Spinal cord (tissue), 10 donors: ENCODE measurements at places on chromosomes 5 and 9. TPM values are rescaled to one million over a fixed set of nuclear protein-coding genes. Genes with fewer than 3 reads are reported as not detected.

DNA sequence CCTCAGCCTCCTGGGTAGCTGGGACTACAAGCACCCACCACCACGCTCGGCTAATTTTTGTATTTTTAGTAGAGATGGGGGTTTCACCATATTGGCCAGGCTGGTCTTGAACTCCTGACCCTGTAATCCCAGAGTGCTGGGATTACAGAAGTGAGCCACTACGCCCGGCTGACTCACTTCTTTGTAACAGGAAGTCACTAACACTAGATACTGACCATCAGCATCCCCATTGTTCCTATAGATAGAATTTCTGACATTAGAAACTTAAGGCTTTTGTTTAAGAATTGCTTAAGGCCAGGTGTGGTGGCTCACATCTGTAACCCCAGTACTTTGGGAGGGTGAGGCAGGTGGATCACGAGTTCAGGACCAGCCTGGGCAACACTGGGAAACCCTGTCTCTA, 42.2 kb downstream of the LEAP2 start:
- H3K27ac ChIP-seq, result no peak overlapping the region
- H3K4me1 ChIP-seq, result no peaks in the 10 kb centered on the region
- DNase-seq, result no peak
- H3K27me3 ChIP-seq, result no peaks in the 10 kb centered on the region
- no peak overlapping the region for H3K4me3 ChIP-seq

DNA sequence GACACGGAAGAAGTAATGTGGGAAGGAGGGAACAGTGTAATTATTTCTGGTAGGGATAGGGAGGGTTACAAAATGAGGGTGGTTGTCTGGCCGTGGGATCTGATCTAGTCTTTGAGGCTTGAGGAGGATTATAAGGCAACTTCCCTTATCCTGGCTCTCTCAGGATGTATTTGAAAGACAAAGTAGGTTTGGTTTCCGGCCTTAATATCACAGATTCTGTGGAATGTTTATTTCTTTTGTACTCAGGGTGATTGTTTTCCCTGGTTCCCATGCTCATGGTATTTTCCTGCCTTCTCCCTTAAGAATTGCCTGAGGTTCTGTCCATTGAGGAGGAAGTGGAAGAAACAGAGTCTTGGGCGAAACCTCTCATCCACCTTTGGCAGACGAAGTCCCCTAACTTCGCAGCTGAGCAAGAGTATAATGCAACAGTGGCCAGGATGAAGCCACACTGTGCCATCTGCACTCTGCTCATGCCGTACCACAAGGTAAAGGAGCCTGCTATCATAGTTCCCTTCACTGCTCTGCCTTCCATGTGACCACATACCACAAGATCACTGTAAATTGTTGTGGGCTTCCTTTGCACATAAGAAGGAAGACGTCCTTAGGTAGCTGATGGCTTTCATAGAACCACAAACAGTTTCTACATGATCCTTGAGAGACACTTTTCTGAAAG, 253.8 kb downstream of the KDM4C start:
- H3K4me1 ChIP-seq, result no peaks in the 10 kb centered on the region
- H3K36me3 ChIP-seq, result peaks cover 10% of the 10 kb centered on the region
- H3K4me3 ChIP-seq, result no peak overlapping the region
- H3K27ac ChIP-seq, result no peak overlapping the region
- no peaks in the 10 kb centered on the region for H3K27me3 ChIP-seq

DNA sequence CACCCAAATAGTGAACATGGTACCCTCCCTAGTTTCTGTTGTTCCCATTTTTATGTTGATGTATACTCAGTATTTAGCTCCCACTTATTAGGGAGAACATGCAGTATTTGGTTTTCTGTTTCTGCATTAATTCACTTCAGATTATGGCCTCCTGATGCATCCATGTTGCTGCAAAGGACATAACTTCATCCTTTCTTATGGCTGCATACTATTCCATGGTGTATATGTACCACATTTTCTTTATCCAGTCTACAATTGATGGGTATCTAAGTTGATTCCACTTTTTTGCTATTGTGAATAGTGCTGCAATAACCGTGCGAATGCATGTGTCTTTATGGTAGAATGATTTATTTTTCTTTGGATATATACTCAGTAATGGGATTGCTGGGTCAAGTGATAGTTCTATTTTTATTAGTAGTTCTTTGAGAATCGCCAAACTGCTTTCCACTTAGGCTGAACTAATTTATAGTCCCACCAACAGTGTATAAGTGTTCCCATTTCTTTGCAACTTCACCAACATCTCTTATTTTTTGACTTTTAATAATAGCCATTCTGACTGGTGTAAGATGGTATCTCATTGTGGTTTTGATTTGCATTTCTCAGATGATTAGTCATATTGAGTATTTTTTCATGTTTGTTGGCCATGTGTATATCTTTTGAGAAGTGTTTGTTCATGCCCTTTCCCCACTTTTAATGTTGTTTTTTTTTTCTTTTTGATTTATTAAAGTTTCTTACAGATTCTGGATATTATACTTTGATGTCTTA, 79.6 kb downstream of the SMIM15 start:
- H3K4me3 ChIP-seq, result no peak overlapping the region
- no peaks in the 10 kb centered on the region for H3K27me3 ChIP-seq
- no peaks in the 10 kb centered on the region for H3K36me3 ChIP-seq
- no peak overlapping the region for H3K27ac ChIP-seq

The CTXN3 gene
- total RNA-seq, result 21.4 TPM

DNA sequence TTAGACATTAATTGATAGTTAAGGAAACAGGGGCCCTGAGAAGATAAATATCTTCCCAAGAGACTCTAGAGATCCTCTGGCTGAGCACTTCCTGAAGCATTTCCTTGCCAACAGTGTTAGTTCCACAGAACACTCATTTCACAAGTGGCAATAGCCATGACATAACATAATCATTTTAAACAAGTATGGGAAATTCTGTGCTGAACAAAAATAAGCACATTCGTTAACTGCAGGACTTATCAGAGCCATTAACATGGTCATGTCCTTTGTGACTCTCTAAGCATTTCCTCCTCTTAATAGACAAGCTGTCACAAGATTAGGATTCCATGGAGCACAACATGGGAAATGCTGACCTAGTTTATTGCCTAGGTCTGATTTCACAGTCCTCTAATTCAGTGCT, 184.9 kb downstream of the SNX18 start:
- H3K27ac ChIP-seq, result no peak overlapping the region
- H3K4me1 ChIP-seq, result peaks cover 11% of the 10 kb centered on the region
- no peaks in the 10 kb centered on the region for H3K36me3 ChIP-seq
- H3K27me3 ChIP-seq, result no peaks in the 10 kb centered on the region
- no peak for DNase-seq
- H3K4me3 ChIP-seq, result no peak overlapping the region

GRCh38 chr9:92501671-92502393, 19.5 kb upstream of the ASPN start:
- no peaks in the 10 kb centered on the region for H3K27me3 ChIP-seq
- H3K27ac ChIP-seq, result no peak overlapping the region
- no peak for DNase-seq
- H3K36me3 ChIP-seq, result no peaks in the 10 kb centered on the region
- H3K4me3 ChIP-seq, result no peak overlapping the region

The MLANA gene
- total RNA-seq, result 0.20 TPM

The ROPN1L gene
- 10.2 TPM for total RNA-seq

DNA sequence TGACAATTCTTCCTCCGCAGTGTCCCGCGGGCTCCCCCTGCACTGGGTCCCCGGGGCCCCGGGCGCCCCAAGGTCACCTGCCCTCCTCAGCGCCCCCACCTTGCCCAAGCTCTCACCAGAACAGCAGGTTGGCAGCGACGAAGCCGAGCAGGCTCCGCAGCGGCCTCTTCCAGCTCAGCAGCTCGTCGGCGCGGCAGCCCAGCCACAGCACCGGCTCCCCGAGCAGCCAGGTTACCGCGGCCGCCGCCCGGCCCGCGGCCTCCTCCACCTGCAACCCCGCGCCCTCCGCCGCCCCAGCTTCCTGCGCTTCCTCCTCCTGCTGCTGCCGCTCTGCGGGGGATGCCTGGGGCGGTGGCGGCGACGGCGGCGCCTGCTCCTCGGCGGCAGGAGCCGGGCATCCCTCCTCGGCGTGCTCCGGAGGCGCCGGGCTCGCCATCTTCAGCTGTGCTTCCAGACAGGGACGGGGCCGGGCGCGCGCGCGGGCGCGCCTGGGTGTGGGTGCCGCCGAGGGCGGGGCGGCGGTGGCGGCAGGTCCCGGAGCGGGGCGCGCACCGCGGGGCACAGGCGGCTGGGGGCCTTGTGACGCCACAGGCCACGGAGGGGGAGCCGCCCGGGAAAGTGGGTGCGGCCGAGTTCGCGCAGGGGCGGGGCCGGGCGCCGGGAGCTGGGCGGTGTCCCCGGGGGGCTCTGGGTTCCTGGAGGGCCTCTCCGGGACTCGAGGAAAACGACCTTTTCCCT, at the start of gene RETREG1:
Gene RETREG1, minus strand, starts transcription at position 462 of the 738 bp plus-strand sequence. Its CDS starts 26 bp downstream, at position 436.
- H3K4me3 ChIP-seq, result peak within 1 kb of the TSS; percentile 78
- no peak within 1 kb of the TSS for H3K27ac ChIP-seq
- peaks cover 17% of the 10 kb centered on the region for H3K4me1 ChIP-seq
- no peaks in the 10 kb centered on the region for H3K36me3 ChIP-seq
- peak; percentile 78 for DNase-seq
- no peaks in the 10 kb centered on the region for H3K27me3 ChIP-seq

The RETREG1 gene
- total RNA-seq, result 120 TPM

The IL5 gene
- total RNA-seq, result not detected

The ZNF883 gene
- total RNA-seq, result 14.1 TPM

- H3K4me1 ChIP-seq, result peaks cover 6% of the 10 kb centered on the region
- no peak overlapping the region for H3K4me3 ChIP-seq
- H3K27ac ChIP-seq, result no peak overlapping the region
- DNase-seq, result no peak
- H3K27me3 ChIP-seq, result no peaks in the 10 kb centered on the region
- no peaks in the 10 kb centered on the region for H3K36me3 ChIP-seq
Observed at GRCh38 chr9:6686396-6686795, 40.9 kb upstream of the GLDC start.

DNA sequence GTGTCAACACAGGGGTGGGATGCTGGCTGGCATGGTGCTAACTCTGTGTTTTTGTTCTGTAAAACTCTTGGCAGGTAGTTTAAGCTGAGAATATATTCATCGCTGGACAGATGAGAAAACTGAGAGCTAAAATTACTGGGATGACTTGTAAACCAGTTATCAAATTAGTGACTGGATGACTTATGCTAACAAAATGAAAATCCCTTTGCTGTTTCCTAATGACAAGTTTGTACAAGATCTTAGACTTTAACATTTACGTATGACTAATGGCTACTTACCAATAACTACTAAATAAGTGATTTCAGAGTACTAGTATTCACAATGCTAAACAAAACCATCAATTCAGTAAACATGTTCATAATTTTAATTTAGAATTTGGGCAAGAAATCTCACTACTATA, 854.8 kb upstream of the ARRDC3 start:
- H3K27me3 ChIP-seq, result no peaks in the 10 kb centered on the region
- H3K4me1 ChIP-seq, result no peaks in the 10 kb centered on the region
- H3K4me3 ChIP-seq, result no peak overlapping the region
- DNase-seq, result no peak

GRCh38 chr9:117957267-117957666, 253.1 kb downstream of the TLR4 start:
- H3K36me3 ChIP-seq, result no peaks in the 10 kb centered on the region
- H3K4me1 ChIP-seq, result no peaks in the 10 kb centered on the region
- H3K27ac ChIP-seq, result no peak overlapping the region
- DNase-seq, result no peak
- no peaks in the 10 kb centered on the region for H3K27me3 ChIP-seq

DNA sequence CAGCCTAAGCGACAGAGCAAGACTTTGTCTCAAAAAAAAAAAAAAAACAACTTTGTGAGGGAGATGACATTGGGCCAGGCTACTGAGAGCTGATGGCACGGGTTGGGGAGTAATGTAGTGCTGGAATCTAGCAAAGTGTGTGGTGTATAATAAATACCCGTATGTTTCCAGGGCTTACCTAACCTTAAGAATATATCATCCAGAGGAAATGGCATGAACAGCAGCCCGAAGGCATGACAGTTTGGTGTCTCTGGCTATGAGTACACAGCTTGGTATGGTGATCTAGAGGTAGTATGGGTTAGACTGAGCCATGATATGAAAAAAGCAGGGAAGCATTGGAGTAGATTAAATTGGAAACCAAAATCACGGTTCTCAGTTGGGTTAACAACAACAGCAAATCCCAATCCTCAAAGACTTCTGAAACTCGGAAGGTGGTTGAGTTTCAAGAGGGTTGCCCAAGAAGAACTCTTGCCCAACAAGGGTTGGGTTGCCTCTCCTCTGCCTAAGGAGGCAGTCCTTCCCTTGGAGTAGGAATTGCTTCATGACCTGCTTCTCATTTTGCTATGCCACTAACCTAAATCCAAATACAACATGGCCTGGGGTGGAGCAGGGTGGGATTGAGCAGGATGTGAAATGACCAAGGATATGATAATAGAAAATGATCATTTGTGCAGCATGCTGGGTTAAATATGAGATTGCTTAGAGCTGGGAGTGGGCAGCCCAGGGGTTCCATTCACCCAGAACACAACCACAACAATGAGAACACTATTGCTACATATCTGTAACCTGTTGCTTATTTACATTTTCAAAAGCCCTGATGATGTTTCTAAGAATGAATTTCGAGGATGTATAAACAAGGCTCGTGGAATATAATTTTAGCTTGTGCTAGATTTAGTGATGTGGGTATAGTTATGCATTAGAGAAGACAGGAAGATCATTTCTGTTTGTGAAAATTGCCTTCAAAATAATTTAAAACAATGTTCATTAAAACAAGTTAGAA, 64.6 kb upstream of the ZFR start:
- H3K27ac ChIP-seq, result no peak overlapping the region
- no peak overlapping the region for H3K4me3 ChIP-seq
- no peaks in the 10 kb centered on the region for H3K36me3 ChIP-seq
- H3K27me3 ChIP-seq, result no peaks in the 10 kb centered on the region
- no peak for DNase-seq

The DAB2IP gene
- total RNA-seq, result 16.6 TPM

- H3K27ac ChIP-seq, result no peak overlapping the region
- no peaks in the 10 kb centered on the region for H3K36me3 ChIP-seq
- H3K4me1 ChIP-seq, result no peaks in the 10 kb centered on the region
- no peaks in the 10 kb centered on the region for H3K27me3 ChIP-seq
- H3K4me3 ChIP-seq, result no peak overlapping the region
Observed at GRCh38 chr9:20903212-20903611, 128.2 kb downstream of the HACD4 start.

DNA sequence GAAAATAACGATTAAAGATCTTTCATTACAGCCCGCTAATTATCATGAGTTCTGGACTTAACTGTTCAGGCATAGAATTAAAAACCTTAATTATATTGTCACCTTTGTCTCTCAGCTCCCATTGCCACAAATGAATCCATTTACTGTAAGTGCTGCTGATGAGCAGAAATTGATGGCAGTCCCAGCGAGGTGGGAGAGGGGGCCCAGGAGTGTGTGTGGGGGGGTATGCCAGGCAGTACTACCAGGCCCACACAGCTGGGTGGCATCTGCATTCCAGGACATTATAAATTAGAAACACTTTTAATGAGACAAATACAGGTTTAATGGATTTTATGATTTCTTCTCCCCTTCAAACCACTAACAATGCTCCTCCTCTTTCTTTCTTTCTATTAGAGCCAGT, 196.0 kb downstream of the MELK start:
- no peaks in the 10 kb centered on the region for H3K36me3 ChIP-seq
- H3K27me3 ChIP-seq, result no peaks in the 10 kb centered on the region
- no peak for DNase-seq
- no peak overlapping the region for H3K4me3 ChIP-seq
